ENCODE measurements at places on chromosomes 4 and X.

GRCh38 chr4:56612282-56612681 is 68.8 kb downstream of the HOPX start:
- DNase-seq, result no peak

- no peak for DNase-seq
These were observed 4.7 kb upstream of the S100P start for GRCh38 chr4:6688879-6689505.

DNA sequence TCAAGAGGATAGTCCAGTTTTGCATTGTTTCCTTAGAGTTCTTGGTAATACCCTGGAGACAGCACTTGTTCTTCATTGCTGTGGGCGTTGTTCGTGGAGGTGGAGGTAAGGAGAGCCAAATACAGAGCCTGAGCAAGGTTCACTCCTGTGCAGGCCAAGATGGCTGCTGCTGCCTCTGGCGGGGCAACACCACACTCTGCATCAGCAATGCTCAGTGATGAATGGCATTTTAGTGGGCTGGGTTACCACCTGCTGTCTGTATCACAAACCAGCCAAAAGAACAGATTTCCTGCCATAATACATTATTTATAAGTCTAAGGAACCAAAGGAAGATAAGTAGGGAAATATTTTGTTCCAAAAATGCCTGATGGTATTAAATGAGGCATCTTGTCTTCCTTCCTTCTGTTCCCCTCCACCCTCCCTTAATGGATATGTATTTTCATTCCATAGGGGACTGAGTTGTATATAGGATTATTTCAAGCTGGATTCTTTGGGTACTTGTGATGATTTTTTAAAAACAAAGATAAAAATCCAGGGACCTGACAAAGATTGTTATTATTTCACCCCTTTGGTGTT is 61.6 kb upstream of the LIMCH1 start:
- DNase-seq, result no peak

DNA sequence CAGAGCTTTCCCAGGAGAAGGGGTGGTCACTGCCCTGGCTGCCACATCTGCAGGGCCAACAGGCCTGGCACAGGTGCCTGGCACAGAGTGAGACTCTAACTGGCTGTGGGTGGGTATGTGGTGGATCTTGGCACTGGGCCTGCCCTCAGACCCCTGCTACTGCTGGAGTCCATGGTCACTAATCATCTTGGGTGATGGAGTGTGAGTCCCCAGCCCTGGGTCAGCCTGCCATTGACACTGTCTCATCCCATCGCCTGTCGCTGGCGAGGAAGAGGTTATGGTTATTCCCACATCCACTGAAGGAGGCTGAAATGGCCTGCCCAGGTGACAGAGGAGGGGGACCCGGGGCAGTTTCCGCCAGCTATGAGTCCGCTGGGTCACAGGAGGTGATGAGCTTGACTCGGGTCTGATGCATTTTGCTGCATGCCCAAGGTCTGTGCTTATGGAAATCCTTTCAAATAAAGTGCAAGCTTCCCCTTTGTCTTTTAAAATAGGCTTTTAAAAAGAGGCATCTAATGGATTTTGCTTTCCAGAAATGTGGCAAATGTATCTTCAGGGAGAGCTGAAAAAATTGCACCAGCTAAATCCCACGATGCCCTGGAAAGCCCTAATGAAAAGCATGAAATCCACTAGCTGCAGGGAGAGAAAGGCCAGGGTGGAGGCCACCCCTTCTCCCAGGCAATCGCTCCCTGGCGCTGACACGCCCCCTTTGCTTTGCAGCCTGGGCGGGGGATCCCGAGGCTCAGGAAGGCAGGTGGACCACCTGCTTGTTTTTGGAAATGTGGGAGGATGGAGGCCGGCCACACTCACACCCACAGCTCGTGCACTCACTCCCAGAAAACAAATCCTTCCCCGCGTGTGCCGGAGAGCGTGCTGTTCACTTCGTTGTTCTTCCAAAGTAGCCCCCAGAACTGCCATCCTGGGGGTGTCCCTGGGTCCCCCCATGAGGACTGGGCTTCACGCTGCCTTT is 54.9 kb downstream of the ABLIM2 start:
- no peak for DNase-seq

GRCh38 chr4:48636911-48637310 is 143.2 kb downstream of the FRYL start:
- no peak for DNase-seq

DNA sequence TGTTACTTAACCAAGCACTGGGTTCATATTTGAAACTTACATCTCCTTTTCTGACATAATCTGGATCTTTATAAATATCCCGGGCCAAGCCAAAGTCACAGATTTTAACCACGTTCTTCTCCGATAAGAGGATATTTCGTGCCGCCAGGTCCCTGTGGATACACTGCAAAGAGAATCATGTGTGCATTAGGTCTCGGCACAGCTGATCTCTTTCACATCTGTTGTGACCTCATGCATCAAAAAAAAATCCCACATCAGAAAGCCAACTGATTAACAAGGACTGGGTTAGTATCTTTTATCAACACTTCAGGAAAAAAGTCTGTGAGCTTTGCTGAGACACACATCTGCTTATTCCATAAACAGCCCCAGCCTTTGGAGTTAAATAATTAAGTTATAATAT is 35.5 kb downstream of the KDR start:
- DNase-seq, result no peak

GRCh38 chr4:139214039-139214534 is 37.1 kb upstream of the ELF2 start:
- DNase-seq, result peak; percentile 65

DNA sequence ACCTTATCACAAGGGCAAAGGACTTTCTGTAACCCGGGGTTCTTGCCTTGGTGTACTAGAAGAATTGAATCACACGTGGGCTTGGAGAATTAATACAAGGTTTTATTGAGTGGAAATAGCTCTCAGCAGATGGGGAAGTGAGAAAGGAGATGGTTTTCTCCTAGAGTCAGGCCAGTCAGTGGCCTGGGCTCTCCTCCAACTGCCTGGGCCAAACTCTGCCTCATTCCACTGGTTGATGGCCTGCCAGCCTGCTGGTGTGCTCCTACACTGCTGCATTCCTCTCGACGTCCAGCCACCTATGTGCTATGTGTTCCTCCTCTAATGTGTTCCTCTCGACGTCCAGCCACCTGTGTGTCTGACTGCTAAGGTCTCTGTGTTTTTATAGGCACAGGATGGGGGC is 35.3 kb upstream of the SPIN2A start:
- no peak for DNase-seq

- peak; percentile 76 for DNase-seq
These were observed 97.0 kb upstream of the LNX1 start for GRCh38 chr4:53688186-53688790.

DNA sequence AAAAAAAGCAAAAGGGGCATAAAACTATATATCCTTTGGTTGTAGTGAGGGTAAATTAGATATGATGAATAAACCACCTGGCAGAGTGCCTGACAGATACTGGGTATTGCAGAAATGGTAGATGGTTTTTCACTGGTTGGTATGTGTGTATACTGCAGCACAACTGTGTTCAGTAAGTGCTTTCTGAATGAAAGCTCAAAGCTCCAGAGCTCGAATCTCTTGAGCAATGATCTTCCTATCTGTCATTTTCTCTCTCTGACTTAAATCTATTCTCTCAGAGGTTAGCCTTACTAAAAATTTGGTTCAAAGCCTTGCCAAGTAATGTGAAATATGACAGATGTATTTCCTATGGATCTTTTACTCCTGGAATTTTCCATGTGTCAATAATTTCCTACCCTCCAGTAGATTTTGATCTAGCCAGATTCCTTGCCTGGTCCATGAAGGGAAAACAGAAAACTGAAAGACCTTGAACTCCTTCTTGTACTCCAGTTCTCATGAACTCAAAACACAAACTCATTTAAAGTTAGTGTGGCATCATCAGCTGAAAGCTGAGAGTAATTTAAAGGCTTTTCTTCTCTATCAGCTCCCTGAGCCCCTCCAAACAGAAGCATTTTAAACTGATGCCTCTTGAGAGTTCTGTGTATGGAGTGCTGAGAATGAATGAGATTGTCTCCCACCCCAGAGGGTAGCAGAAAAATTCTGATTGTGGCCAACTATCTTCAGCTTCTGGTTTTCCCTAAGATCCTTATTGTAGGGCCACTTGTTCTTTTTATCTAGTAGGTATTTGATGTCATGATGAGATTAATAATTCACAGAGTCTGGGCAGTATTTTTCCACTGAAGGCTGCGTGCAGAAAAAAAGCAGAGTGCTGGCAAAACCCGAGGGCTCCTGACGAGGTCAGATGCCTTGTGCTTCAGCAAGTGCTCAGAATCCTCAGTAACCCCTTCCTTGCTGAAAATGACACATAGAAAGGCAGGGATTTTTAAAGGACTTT is 363.4 kb upstream of the BOD1L1 start:
- DNase-seq, result no peak

DNA sequence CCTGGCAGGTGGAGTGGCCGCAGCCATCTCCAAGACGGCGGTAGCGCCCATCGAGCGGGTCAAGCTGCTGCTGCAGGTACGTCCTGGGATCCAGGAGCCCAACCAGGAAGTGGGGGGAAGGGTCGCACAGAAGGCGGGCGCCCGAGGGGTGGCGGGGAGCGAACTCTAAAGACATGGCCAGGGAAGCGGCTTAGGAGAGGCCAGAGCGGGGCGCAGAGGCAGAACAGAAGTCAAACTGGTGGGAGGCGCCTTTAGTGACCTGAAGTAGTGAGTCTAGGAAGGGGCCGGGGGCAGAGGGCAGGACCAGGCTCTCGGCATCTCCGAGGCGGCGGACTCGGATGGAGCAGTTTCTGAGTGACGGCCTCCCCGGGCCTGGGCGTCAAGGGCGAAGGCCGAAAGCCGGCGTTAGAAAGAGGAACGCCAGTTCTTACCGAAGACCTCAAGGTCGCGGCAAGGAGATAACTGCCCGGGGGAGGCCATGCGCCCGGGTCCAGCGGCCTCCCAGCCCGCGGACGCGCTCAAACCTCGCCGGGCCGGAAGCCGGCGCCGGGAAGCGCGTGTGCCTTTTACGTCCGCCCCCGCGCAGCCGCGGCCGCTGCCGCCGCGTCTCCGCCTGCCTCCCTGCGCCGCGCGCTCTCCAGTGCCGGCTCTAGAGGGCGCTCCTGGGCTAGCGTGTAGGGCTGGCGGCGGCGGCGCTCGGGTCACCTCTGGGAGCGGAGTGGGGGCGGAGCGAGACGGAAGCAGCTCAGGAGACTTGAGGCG is 488 bp downstream of the SLC25A5 start:
- peak; percentile 35 for DNase-seq

GRCh38 chr4:11698846-11699590 is 270.3 kb upstream of the HS3ST1 start:
- DNase-seq, result no peak

DNA sequence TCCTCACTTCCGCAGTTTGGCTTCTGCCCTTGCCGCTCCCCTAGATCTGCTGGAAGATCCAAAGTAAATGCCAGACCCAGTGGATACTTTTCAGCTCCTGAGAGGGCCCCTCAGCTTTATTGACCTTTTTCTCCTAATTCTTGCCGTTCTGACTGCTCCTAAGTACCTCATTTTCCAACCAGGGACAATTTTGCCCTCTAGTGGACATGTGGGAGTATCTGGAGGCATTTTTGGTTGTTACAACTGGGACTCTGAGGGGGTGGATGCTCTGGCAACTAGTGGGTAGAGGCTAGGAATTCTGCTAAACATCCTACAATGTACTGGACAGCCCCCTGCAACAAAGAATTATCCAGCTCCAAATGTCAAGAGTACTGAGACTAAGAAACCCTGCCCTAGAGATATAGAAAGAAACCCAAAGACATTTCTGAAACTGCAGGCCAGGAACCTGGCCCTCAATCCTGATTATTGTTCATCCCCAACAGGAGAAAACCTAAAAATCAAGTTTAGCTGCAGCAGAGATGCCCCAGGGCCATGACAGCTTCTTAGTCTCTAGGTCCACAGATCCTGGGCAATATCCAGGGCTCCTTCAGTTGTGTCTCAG is 3.4 kb downstream of the TEX13B start:
- no peak for DNase-seq

- DNase-seq, result no peak
These were observed 677 bp downstream of the PTPN13 start for GRCh38 chr4:86594559-86595425.

DNA sequence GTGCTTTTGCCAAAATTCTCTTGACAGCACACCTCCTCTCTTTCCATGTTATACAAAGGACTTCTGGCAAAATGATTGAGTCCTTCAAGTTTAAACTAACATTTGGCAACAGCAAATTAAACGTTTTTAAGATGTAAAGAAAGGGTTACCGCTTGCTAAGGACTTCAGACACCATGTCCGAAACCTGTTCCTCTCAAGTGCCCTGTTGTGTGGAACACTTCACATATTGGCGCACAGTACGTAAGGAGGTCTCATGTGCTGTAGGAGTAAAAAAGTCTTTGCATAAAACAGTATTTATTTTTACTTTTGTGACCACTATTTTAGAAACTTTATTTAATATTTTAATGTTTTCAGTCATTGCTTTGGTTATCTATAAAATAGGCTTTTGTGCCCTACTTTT is 33.7 kb upstream of the HPRT1 start:
- no peak for DNase-seq

DNA sequence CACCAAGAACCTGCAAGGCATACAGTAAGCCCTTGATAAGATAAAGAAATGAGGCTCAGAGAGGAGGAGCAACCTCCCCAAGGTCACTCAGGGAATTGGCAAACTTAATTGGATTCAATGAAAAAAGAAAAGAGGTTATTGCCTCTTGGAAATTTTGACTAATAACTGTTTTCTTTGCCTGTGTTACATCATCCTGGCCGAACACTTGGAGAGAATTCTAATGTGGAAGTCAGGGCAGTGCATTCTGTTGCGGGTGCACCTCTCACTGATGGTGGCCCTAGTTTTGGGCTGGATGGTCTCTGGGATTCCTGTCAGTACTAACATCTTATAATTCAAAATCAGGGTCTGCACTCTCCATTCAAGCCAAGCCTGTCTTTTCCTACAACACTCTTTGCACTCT is 186.2 kb upstream of the BCOR start:
- no peak for DNase-seq

DNA sequence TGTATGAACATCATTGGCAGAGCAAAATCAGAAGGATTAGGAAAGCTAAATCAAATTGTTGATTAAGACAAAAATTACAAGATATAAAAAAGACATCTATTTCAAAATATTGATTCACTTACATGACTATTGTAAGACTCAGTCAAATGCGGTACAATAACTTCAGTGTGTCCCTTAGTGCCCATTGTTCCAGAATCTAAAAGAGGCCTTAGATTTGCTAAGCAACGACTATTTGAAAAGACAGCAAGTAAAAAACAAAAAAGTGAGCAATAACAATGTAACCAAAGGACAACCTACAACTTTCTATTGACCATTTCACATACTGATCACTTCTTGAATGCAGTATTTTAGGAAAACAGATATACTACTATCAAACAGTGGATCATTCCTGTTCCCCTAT is 65.6 kb downstream of the UBA6 start:
- no peak for DNase-seq

GRCh38 chr4:133320576-133321170 is 171.6 kb downstream of the PCDH10 start:
- no peak for DNase-seq

GRCh38 chrX:84501798-84502628 is at the start of gene HDX:
Gene HDX, minus strand, starts transcription at chrX:84502453. Its CDS starts 27,056 bp downstream, at chrX:84475397.
- DNase-seq, result peak; percentile 27

DNA sequence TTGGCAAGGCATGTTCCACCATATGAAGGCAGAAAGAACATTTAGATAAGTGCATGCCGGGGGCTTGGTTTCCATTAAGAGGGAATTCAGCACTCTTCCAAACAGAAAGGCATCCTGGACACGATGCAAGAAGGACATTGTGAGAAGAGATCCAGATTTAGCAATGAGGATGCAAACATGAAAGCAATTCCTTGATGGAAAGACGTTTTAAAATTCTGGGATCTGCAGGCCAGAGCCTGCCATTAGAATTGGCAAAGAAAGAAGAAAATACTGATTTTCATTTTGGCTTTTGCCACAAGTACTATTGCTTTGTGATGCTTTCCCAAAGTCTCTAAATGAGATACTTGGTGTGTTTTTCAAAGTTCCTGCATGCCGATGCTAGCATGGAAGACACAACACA is 367.6 kb downstream of the PPP3CA start:
- no peak for DNase-seq

Data from GM12878 (cell line).